Stimulated activated CD4-positive, alpha-beta T cell treated with anti-CD3 and anti-CD28 coated beads, Interleukin-4, amount 100 ng/mL, for 24 hours (primary cell): ENCODE measurements at places on chromosomes 7 and 10.

DNA sequence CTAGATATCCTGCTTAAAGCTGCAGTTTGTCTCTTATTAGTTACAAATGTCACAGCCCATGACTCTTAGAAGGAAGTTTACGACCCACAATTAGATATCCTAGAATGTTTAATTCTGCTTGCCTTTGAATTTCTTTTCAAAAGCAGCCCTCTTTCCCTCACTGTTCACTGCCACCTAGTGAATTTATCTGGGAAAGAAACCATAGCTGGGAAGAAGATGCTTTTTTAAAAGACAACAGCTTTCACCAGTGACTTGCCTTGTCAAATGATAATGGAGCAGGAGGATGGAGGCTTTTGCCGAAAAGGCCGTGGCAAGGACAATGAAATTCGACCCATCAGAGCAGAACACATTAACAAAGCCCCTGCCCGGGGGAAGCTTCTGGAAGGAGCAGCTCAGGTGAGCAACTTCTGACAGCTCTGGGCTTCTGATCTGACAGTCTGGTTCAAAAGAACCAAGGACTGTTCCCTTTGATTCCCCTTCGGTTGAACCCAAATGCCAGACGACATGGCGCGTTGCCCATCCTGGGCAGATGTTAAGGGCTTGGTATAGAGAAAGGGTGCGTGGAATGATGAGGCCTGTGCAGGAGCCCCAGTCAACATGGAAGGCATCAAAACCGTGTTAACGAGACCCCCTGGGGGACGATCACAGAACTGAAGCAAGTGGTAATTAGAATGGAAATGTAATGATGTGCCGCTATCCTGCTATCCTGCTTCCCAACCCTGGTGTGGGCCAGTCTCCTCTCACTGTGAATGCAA lies 236.8 kb downstream of the FRMD4A start:
- DNase-seq, result no peak

- no peak for DNase-seq
Measured at GRCh38 chr10:5478694-5479305, 20.6 kb downstream of the CALML5 start.

- DNase-seq, result peak; percentile 11
Measured at GRCh38 chr7:132437730-132438129, 138.5 kb downstream of the PLXNA4 start.

- no peak for DNase-seq
Measured at GRCh38 chr10:22367471-22367870, 22.2 kb downstream of the SPAG6 start.

GRCh38 chr7:134315679-134316538 lies 821 bp downstream of the SLC35B4 start:
- DNase-seq, result no peak

DNA sequence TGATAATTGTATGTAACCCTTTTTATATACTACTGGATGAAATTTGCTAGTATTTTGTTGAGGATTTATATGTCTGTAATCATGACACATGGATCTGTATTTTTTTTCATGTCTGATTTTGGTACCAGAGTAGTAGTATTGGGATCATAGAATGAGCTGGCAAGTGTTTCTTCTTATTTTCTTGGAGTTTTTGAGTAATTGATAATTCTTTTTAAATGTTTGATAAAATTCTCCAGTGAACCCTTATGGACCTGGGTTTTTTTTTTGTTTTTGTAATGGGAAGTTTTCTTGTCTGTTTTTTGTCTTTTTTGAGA lies 28.4 kb downstream of the ZNF33A start:
- no peak for DNase-seq

GRCh38 chr7:99369767-99370391 lies 4.7 kb upstream of the ARPC1B start:
- DNase-seq, result no peak

DNA sequence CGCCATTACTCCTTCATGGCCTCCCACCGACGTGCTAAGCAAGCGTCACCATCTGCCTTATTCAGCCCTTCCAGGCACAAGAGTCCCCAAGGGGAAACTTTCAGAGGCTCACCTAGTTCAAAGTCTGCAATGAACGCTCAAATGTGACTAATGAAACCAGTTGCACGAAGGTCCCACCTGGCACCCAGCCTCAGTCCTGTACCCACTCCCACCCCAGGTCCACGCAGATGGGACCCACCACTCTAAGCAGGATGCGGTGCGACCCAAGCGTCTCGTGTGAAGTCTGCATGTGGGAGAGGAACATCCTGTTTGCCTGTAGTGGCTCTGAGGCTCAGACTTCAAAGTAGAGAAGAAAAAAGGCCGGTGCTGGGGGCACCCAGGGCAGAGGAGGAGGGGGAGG lies 40.3 kb downstream of the RGS10 start:
- peak; percentile 81 for DNase-seq

GRCh38 chr7:39637963-39638485 lies 14.7 kb downstream of the RALA start:
- DNase-seq, result no peak

GRCh38 chr10:33008499-33009243 lies 50.6 kb upstream of the ITGB1 start:
- DNase-seq, result peak; percentile 81

GRCh38 chr7:18200855-18201254 lies 173.2 kb upstream of the PRPS1L1 start:
- no peak for DNase-seq

GRCh38 chr7:48471196-48471595 lies 299.9 kb downstream of the ABCA13 start:
- DNase-seq, result no peak

DNA sequence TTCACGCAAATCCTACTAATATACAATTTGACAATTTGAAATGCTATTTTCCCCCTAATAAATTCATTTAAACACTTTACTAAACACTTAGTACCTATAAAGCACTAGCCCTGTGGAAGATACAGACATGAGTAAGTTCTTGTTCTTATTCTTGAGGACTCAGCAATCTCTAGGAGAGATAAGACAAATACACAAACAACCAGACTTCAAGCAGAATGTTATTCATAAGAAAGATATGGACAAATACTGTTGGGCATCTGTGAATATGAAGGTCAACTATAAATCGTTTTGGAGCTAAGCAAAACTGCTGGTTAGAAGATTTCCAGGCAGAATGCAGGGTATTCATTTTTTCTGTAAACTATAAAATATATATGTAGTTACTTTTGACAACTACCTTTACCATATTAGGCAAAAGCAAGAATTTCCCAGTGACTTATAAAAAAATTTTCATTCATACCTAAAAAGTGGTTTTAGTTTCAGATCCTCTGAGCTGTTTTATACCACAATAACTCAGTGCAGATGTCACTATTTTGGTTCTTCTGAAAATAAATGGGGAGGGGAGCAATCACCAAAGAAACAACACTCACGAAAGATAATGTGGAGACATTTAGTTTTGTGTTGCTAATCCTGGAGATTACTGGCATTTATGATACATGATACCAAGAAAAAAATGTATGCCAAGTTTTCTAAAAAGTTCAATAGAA lies 3.8 kb downstream of the VPS41 start:
- DNase-seq, result no peak

GRCh38 chr7:31488562-31489203 lies 25.2 kb upstream of the ITPRID1 start:
- DNase-seq, result no peak

DNA sequence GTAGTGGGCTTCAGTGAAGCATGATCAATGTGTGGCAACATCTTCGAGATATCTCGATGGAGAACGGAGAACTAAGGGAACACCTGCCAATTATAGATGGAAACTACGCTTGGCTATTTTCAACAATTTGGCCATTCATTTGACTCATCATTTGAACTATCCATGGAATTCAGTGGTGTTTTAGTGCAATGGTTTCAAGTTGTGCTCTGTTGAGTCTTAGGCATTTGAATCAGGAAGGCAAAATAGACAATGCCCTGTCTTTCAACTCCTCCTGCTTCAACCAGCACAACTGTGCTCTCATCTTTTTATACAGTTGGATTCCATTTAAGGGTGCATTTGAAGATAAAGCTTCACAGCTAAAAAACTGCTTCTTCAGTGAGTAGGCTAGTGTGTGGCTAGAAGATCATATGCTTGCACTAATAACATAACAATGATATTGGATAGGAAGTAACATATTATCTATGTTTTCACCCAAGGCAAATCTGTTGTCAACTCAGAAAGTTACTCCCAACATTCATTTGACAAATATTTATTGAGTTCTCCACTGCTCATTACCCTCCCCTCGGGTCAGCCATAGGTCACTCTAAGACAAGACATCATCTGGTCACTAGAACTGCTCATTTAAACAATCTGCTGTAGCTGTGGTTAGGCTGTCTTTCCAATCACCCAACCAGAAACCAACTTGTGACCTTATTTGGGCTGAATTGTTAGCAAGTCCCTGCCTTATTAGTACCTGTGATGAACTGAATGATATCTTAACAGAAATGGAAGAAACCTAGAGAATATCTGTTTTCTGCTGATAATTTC lies 314.1 kb upstream of the SP4 start:
- no peak for DNase-seq

DNA sequence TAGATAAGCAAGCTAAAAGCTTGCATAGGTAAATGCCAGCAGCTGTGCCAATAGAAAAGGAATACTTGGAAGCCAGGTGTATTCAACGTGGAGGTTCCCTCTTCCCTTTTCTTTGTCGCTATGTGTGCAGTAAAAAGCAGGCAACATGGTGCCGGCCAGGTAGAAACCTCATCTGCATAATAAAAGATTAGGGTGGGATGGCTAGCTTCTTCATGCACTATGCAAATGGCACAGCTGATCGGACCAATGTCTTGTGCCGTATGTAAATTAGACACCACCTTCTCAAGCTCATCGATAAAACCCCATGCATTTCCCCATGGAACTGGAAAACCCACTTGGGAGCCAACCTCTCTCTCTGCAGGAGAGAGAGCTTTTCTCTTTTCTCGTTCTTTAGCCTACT lies 150.9 kb upstream of the FOXK1 start:
- no peak for DNase-seq

DNA sequence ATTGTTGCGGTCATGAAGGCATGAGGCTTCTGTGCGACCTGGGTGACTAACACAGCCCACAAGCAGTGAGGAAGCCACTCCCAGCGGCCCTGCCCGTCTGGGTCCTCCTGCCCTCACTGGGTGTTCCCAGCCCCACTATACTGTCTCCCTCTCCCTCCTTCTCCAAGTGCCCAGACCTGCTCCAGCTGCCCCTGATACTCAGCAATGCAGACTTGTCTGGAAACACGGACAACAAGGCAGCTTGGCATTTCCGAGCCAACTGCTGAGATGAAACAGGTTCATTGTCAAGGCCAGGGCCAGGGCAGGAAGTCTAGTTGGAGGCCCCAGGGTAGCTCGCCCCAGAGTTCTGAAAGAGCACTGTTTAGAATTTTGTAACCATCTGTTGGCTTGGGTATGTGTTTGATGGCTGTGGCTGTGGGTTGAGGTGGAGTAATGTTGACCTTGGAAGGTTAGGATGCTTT lies 95.7 kb downstream of the RBM20 start:
- no peak for DNase-seq

GRCh38 chr7:6148724-6149360 lies 117.7 kb downstream of the ANKRD61 start:
- DNase-seq, result no peak

GRCh38 chr7:50347693-50348092 lies 43.2 kb downstream of the IKZF1 start:
- DNase-seq, result peak; percentile 52

DNA sequence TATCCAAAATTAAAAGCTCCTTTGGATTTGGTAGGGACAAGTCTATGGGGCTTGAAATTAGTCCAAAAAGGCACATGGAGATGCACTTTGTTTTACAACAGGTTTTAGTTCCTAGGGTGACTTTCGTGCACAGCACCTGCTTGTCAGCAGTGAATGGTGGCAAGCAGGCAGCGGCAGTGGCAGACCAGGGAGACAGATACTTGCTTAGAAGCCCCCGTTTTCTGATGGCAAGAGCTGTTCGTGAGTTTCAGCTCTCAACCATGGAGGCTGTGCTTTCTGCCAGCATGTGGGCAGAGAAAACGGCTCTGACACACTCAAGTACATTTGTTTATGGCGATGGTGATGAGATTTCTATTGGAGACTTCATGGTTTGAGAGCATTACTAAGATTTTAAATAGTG lies 61.7 kb upstream of the SHH start:
- no peak for DNase-seq

GRCh38 chr7:150954986-150955518 lies 23.1 kb downstream of the KCNH2 start:
- no peak for DNase-seq

DNA sequence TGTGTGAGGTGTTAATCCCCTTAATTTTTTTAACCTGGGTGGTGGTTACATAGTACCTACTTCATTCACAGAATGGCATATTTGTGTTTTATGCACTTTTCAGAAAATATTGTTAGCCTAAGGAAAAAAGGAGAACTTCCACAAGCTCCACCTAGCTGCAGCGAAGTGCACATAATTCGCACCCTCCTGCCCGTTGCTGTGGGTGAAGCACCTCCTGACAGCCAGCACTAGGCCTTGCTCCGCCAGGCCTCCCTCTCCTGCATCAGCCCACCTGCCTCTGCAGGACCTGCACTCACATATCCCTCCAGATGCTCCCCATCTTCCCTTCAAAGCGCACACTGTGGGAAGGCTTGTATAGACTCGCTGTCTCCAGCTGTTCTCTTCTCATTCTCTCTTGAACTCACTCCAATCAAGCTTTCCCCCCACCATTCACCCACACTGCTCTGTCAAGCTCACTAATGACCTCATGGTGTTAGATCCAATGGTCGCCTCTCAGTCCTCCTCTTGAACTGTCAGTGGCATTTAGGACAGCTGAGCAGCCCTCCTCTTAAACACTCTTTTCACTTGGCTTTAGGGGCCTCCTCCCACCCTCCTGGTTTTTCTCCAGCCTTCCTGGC lies 20.7 kb upstream of the GRID1 start:
- no peak for DNase-seq

DNA sequence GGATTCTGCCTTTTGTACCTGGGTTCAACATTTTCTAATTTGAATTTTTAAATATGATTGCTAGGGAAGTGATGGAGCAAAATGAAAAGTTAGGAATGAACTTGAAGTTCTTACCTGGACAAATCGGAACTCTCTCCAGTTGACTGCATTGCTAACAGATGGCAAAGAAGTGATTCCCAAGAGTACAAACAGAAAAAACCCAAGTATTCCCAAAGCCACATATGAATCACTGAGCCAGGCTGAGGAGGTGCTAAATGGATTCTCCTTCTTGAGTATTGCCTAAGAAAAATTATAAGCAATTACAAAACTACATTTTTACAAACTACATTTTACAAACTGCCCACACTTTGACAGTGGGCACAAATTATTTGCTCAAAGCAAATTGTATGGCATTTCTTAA lies 25.9 kb downstream of the STEAP4 start:
- DNase-seq, result no peak

DNA sequence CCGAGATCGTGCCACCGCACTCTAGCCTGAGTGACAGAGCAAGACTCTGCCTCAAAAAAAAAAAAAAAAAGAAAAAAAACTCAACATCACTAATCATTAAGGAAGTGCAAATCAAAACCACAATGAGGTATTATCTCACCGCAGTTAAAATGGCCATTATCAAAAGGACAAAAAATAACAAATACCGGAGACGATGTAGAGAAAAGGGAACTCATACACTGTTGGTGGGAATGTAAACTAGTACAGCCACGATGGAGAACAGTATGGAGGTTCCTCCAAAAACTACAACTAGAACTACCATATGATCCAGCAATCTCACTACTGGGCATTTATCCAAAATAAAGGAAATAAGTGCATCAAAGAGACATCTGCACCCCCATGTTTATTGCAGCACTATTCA lies 24.3 kb downstream of the GRK5 start:
- no peak for DNase-seq
